Stimulated activated CD8-positive, alpha-beta memory T cell treated with anti-CD3 and anti-CD28 coated beads, Interleukin-7, amount 100 ng/mL, for 24 hours (primary cell): ENCODE measurements at places on chromosomes 2 and 18.

GRCh38 chr2:129767346-129768035 is 212.0 kb upstream of the RAB6C start:
- DNase-seq = no peak

DNA sequence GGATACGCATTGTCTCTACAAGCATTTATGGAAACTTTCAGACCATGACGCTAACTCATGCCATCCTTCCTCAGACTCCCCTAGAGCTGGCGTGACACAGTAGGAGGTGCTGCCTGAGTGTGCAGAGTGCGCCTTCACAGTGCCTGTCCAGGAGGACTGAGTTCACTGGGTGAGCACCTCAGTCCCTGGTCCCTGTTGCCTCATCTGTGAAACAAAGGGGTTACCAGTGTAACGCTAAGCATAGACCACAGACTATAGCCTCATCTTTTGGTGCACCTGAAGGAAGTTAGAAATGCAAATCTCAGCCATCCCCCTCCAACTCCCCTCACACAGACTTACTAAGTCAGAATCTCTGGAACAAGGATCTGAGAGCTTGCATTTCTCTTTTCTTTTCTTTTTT is 142.8 kb downstream of the TMEM17 start:
- no peak for DNase-seq

DNA sequence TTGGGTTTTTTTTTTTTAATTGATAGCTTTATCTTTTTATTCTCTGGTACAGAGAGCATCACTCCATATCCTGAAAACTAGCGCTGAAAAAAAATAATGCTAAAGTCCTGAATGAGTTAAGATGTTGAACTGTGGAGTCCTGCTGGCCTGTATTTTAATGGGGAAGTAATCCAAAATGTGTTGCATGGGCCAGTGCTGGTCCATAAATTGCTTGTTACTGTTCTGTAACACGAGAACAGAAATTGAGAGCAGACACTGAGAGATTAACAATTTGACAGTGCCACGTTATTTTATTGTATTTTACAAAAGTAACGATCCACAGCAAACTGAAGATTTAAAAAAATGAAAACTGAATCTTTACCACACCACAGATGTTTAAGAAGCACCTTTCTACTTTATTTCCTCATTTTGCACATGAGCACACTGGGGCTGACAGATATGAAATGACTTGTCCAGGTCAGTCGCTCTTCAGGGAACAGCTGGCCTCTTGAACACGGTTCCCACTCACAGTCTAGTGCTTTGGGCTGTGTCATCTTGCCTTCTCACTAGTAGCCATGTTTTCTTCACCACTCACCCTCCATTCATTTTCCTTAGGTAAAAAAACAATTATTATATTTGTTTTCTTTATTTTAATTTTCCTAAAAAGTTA is 35.3 kb downstream of the ZCCHC2 start:
- no peak for DNase-seq

GRCh38 chr2:132998221-132998620 is 328.2 kb upstream of the LYPD1 start:
- DNase-seq = no peak

DNA sequence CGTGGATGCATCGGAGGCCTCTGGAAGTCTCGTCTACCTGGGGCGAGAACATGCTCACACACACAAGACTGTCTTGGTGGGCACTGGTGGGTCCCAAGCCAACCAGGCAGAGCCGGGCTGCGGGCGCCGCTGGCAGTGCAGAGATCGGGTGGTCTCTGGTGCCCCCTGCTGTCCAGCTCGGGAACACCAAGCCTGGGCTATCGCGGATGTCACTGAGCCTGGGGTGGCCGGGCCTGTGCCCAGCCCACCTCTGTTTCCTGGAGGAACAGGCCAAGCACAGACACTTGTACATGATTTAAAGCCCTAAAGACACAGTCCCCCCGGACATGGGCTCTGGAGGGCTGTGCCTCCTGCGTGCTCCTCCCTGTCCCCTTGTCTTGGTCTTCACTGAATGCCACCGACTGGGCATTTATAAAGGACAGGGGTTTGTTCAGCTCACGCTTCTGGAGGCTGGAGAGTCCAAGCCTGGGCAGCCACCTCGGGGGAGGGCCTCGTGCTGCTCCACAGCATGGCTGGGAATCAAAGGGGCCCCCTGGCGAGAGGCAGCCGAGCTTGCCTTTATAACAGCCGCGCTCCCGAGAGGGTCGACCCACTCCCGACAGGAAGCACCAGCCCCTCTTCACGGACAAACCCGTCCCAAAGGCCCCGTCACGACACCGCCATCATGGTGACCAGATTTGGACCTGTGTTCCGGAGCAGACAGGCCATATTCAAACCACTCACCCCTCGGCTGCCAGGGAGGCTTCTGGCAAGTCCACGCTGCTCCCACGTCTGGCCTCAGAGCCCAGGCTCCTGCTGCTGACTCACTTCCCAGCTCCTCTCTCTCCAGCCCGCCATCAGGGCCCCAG is 3.6 kb upstream of the OTOS start:
- peak; percentile 76 for DNase-seq

DNA sequence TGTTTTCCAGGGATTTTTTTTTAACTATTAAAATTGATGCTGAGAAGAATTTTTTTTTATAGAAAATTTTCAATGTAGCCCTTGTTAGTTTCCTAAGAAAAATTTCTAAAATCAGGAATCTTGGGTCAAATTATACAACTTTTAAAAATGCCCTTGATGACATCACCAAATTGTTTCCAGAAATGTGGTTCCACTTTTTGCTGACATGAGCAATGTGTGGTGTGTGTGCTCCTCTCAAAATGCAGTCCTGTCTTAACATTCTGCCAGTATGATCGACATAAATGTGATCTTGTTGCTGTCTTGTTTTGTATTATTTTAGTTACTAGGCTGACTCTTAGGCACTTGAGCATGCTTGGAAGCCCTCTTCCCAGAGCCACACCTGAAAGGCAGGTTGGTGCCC is 89.7 kb upstream of the ST6GAL2 start:
- DNase-seq = no peak

- no peak for DNase-seq
Measured at GRCh38 chr2:133970641-133971040, 283.2 kb upstream of the MGAT5 start.

DNA sequence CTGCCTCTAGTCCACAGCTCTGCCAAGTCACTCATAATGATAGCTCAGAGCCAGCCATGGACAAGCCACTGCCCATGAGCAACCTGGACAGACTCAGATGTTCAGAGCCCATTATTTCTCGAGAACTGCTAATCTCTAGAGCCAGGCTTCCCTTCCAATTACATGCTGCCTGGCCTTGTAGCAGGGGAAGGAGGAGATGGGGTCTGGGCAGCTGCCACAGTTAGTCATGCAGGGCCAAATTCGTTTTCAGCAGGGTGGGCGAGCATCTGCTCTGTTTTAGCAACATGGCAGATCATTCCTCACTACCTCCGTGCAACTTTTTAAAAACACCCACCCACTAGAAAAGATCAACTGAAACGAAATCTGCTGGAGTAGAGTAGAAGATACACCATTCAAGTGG is 141.8 kb downstream of the MYO5B start:
- DNase-seq = no peak

DNA sequence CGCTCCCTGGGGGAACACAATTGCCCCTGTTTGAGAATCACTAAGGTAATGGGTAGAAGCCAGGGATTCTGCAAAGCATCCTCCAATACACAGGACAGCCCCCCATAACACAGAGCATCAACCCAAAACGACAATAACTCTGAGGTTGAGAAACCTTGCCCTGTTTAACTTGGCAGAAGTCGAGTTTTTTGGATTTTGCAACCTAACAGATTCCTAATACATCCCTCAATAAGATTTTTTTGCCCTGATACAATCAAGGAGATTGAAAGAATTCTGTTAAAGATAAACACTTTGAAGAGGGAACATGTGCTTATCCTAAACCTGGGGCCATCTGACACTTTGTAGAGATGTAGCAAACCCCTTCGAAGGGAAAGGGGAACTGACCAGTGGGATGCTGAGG is 92.5 kb upstream of the ZNF532 start:
- DNase-seq = no peak

- no peak for DNase-seq
Measured at GRCh38 chr2:145094370-145094769, 574.5 kb upstream of the ZEB2 start.

GRCh38 chr2:109439390-109439786 is 174.4 kb downstream of the SEPTIN10 start:
- no peak for DNase-seq

- DNase-seq = no peak
Measured at GRCh38 chr2:67295851-67296250, 101.3 kb upstream of the ETAA1 start.

GRCh38 chr2:119659601-119660342 is 19.2 kb upstream of the TMEM177 start:
- no peak for DNase-seq

GRCh38 chr18:75110846-75111415 is 98.0 kb downstream of the PTGR3 start:
- DNase-seq = no peak

GRCh38 chr2:236657215-236657614 is 87.6 kb downstream of the ACKR3 start:
- no peak for DNase-seq

DNA sequence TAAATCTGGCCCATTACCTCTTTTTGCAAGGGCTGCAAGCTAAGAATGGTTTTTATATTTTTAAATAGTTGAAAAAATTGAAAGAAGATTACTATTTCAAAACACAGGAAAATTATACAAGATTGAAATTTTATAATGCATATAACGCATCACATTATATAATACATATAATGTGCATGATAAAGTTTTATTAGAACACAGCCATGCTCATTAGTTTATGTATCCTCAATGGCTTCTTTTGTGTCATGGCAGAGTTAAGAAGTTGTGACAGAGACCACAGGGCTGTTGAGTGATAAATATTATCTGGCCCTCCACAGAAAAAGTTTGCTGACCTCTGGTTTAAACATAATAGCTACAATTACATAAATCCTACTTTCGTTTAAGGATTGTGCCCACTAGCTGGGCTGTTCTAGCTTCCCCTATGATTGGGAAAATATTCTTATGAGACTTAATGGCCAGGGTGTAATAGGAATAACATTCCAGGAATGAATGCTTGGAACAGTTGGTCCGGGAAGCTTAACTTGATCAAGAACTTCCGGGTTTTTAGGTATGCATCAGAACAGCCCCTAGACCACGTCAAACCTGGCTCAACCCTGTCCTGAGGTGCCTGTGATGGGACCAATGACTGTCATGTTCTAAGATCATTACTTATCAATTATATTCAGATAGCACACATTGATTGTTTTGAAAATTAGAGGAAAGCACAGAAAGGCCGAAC is 98.7 kb upstream of the LPIN2 start:
- DNase-seq = no peak

DNA sequence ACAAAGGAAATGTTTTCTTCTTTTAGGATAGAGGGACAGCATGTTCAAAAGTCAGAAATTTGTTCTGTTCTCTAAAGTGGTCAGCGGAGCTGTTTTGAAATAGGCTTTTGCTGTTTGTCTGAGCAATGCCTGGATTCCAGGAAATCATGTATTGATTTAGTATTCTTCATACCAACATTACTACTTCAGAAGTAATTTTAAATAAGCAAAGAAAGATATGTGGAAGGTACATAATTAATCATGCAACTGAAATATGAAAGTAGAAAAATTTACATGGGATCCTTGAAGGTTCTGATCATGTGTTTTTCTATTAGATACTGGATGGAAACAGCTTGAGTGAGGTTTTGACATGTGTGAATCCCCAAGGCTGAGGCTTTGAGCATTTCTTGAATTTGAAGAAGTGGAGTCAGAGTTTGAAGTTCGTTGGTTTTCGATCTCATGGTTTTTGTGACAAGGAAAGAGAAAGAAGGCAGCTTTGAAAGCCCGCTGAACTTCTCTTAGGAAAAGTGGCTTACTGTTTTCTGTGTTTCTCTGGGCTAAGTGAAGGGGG is 220.0 kb downstream of the LDLRAD4 start:
- DNase-seq = no peak

DNA sequence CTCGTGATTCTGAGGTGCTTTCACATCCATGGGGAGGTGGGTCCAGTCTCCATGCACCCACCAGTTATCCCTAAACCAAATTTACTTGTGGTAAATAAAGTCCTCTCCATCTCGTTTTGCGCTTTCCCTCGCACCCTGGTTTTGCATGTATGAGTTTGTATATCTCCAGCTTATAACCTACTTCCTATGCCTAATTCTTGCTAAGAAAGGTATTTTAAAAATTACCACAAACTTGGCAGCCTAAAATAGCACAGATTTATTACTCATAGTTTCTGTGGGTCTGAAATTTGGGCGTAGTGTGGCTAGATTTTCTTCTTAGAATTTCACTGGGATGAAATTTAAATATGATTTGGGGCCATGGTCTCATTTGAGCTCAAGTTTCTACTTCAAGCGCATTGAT is 511.5 kb downstream of the NYAP2 start:
- DNase-seq = no peak
